ENCODE measurements at places on chromosomes 1 and 21.

DNA sequence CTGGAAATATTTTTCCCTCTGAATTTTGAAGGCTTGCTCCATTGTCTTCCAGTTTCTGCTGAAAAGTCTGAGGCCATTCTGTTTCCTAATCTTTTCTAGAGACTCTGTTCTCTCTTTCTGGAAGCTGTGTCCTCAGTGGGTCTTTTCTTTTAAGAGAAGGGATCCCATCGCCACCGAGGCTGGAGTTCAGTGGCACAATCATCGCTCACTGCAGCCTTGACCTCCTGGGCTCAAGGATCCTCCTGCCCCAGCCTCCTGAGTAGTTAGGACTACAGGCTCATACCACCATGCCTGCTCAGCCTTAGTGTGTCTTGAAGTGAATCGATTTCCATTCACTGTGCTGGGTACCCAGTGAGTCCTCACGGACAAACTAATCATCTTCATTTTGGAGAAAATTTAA lies 9.6 kb upstream of the LRP8 start:
- DNase-seq, result no peak

DNA sequence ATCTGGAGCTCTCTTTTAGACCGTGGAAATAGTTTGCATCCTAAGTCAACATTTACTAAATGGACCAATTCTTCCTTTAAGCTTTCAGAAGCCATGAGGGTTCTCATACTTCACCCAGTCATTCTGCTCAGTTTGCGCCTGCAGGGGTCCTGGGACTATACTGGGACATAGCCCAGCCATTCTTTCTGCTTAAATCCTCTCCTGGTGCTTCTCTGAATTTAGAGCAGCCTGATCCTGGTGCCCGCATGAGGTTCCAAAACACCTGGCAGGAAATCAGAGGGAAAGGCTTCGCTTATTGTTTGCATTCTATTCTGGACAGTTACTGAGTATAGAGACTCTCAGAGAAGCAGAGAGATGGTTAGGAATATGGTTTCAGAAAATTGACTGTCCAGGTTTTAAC lies 27.0 kb downstream of the TNN start:
- no peak for DNase-seq

- DNase-seq, result peak; percentile 94
Measured at GRCh38 chr21:25801217-25802014, 66.6 kb downstream of the GABPA start.

DNA sequence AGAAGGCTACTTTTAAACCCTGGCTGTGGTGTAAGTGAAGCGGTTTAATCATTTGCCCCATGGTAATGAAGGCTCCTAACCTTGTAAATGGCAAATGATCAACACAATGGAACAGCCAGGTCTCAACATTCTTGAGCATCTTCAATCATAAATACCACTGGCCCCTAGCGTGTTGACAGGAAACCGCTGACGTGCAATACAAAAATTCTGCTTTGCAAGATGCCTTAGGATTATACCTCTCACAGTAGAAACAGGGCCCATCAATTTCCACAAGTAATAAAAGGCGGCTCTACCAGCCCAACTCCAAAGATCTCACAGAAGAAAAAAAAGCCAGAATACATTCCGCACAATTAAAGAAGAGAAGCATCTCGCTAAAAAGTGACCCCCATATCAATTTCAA lies 32.8 kb downstream of the LGALS8 start:
- DNase-seq, result no peak

Measured in NCI-H1694 treated with DMSO at 0.1 percent for 48 hours (cell line).